ENCODE measurements at places on chromosomes 11 and 22.

DNA sequence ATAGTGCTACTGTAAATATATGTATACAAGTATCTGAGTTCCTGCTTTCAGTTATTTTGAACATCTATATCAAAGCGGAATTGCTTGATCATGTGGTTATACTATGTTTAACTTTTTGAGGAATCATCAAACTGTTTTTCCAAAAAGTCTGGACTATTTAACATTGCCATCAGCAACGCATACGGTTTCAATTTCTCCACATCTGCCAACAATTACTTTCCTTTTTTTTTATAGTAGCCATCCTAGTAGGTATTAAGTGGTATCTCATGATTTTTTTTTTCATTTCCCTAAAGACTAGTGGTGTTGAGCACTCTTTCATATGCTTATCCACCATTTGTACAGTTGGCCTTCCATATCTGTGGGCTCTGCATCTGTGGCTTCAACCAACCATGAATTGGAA lies 1.3 kb upstream of the UBE4A start:
- no peak for DNase-seq

GRCh38 chr11:76791861-76792260 lies 8.7 kb downstream of the TSKU start:
- DNase-seq: no peak

- no peak for DNase-seq
Measured at GRCh38 chr11:36411202-36411640, 98.9 kb downstream of the TRAF6 start.

GRCh38 chr11:103673773-103674172 lies 362.7 kb upstream of the DDI1 start:
- DNase-seq: no peak

DNA sequence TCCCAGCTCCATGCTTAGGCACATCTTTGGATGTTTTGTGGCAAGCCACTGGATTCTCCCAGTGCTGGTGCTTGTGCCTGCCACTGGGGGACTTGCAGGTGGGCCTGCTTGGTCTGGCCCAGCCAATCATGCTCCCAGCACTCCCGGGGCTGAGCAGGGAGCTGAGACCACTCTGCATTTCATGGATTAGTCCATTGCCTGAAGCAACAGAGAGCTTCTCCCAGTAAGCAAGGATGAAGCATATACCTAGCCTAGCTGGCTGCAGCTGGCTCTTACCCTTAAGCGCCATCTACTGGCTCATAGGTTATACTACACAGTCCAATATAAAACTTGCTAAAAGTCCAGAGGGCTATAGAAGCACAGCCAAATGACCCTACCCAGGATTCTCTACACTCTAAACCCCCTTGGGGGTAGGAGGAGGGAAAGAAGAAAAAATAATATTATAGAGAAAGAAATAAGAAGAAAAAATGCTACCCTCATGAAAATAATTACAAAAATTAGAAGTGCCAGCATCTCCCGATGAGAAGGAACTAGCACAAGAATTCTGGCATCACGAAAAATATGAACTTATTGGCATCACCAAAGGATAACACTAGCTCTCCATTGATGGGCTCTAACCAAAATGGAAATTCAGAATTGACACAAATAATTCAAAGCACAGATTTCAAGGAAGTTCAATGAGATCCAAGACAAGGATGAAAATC lies 275.3 kb downstream of the C11orf87 start:
- peak; percentile 69 for DNase-seq

DNA sequence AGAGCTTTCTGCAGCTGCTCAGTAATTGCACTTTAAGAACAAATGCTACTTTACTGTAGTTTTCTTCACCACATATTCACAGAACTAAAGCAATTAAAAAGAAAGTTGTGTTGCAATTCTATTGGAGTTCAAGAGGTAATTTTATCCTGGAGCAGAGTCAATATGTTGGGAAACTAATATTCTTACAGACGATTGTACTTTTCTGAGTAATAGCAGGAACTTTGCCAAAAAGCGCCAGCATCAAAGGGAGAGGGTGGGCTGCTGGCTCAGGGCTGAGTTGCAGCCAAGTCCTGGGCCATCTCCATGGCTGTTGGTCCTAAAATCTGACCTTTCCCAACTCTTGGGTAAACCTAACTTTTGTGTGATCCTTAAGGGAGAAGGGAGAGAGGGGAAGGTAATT lies 73.6 kb upstream of the MYO18B start:
- DNase-seq: no peak
